ENCODE measurements at places on chromosomes 5 and 9.

DNA sequence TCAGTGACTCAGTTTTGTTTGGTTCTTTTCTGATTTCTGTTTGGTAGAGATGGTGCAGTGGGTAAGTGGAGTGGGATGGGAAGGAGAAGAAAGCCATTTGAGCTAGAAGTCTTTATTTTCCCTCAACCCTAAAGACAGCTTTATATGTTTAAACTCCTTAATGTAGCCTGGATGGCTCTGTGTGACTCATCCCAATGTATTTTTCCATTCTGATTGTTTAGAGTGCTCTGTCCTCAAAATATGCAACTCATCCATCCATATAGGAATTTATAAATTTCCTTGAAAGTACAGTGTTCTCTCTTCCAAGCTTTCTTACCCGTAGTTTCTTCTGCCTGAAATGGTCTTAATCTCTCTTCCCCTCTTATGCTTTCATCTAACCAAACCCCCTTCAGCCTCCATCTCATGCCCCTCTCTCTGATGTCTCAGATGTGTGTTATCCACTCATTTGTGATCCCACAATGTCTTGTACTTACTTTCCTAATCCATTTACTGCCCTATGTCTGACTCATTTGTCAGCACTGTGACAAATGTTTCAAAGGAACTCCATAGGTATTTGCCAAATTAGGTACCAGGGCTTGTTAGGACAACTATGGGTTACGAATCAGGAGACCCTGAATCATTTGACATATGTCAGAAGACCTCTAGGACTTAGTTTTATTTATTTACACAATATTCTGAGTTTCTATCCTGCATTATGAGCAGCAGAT lies 217.5 kb upstream of the SGCD start:
- no peaks in the 10 kb centered on the region for H3K4me1 ChIP-seq
- H3K27ac ChIP-seq: no peak overlapping the region
- no peak for DNase-seq
- peaks cover 10% of the 10 kb centered on the region for H3K27me3 ChIP-seq

- peaks cover 3% of the 10 kb centered on the region for H3K4me1 ChIP-seq
- H3K36me3 ChIP-seq: no peaks in the 10 kb centered on the region
- H3K27ac ChIP-seq: no peak overlapping the region
- H3K4me3 ChIP-seq: no peak overlapping the region
These were observed 7.9 kb downstream of the CYSTM1 start for GRCh38 chr5:140182803-140183367.

DNA sequence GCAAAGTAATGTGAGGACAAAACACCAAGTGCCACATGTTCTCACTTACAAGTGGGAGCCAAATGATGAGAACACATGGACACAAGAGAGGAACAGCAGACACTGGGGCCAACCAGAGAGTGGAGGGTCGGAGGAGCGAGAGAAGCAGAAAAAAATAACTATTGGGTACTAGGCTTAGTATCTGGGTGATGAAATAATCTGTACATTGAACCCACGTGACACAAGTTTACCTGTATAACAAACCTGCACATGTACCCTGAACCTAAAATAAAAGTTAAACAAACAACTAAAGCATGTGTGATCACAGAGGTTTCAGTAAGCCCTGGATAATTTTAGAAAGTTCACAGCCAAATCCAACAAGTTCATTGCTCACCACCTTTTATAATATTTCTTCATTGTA lies 160.1 kb downstream of the TENT4A start:
- H3K36me3 ChIP-seq: no peaks in the 10 kb centered on the region
- H3K4me3 ChIP-seq: no peak overlapping the region
- H3K27me3 ChIP-seq: peaks cover 6% of the 10 kb centered on the region

DNA sequence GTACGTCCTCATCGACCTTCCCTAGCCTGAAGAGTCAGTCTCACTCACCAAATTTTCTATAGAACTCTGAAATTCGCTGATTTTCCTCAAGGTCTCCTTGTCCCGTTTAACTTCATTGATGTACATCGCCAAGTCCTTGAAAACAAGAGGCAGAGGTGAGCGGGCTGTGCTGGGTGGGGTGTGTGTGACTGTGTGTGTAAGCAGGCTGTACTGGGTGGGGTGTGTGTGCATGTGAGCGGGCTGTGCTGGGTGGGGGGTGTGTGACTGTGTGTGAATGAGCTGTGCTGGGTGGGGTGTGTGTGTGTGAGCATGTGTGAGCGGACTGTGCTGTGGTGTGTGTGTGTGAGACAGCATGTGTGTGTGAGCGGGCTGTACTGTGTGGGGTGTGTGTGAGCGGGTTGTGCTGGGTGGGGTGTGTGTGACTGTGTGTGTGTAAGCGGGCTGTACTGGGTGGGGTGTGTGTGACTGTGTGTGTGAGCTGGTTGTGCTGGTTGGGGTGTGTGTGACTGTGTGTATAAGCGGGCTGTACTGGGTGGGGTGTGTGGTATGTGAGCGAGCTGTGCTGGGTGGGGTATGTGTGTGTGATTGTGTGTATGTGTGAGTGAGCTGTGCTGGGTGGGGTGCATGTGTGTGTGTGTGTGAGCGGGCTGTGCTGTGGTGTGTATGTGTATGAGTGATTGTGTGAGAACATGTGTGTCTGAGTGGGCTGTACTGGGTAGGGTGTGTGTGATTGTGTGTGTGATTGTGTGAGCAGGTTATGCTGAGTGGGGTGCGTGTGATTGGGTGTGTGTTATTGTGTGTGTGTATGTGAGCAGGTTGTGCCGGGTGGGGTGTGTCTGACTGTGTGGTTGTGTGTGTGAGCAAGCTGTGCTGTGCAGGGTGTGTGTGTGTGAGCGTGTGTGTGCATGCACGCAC lies 53.8 kb upstream of the SARDH start:
- no peak overlapping the region for H3K27ac ChIP-seq
- no peak overlapping the region for H3K4me3 ChIP-seq
- H3K27me3 ChIP-seq: peaks cover 4% of the 10 kb centered on the region
- no peak for DNase-seq

DNA sequence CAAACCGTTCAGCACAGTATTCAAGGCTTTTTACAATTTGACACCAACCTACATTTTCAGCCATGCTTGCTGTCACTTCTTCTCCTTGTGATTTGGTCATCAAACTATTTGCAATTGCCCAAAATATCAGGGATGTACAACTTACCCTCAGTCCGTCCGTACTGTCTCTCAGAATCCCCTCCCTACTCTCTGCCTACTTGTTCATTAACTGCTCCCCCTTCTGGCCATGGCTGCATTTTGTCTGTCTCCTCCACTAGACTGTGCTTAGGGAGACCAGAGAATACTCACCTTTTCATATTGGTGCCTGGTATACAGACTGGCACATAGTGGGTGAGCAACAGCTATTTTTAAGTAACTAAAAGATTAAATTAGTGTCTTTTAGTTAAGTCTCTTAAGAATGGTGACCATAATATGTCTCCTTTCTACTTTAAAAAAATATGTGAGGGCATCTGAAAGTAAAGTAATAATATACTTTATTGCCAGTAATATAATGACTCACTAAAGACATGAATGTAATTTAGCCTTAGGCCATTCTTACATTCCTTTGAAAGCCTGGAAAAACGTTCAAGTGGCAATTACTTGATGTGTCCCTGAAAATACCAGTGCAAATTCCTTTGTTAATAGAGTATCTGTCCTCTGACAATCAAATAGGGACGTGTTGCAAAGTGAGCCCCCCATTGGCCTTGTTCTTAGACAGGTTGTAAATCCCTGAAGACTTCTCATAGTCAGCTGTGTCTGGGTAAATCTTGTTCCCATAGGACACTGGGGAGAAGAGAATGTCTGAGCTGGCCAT lies 27.8 kb downstream of the PRLR start:
- H3K27ac ChIP-seq: no peak overlapping the region
- H3K36me3 ChIP-seq: no peaks in the 10 kb centered on the region
- DNase-seq: no peak
- H3K4me1 ChIP-seq: peaks cover 2% of the 10 kb centered on the region

GRCh38 chr9:9819886-9820285 lies 792.9 kb downstream of the PTPRD start:
- H3K27ac ChIP-seq: no peak overlapping the region
- H3K4me1 ChIP-seq: no peaks in the 10 kb centered on the region
- no peak for DNase-seq
- no peaks in the 10 kb centered on the region for H3K27me3 ChIP-seq
- H3K36me3 ChIP-seq: no peaks in the 10 kb centered on the region
- H3K4me3 ChIP-seq: no peak overlapping the region

DNA sequence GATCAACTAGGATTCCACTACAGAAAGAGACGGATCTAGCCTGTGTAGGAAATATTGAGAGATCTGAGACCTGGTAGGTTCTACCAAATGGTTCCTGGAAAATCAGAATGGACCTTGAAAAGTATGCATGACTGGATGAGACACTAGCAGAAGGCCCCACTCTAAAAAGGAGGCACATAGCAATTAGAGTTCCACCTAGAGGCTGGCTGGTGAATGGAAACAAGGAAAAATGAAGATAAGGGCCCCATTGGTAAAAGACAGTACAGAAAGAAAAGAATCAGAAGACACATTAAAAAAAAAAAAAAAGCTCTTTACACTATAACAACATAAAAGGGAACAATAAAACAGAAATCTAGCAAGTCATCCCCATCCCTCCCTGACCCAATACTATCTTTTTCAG lies 518.5 kb downstream of the NR2F1-AS1 start:
- H3K27me3 ChIP-seq: no peaks in the 10 kb centered on the region
- H3K36me3 ChIP-seq: no peaks in the 10 kb centered on the region
- H3K27ac ChIP-seq: no peak overlapping the region
- DNase-seq: no peak

GRCh38 chr5:112549127-112549526 lies 130.1 kb upstream of the EPB41L4A start:
- no peak overlapping the region for H3K4me3 ChIP-seq
- H3K27ac ChIP-seq: no peak overlapping the region
- H3K36me3 ChIP-seq: no peaks in the 10 kb centered on the region

DNA sequence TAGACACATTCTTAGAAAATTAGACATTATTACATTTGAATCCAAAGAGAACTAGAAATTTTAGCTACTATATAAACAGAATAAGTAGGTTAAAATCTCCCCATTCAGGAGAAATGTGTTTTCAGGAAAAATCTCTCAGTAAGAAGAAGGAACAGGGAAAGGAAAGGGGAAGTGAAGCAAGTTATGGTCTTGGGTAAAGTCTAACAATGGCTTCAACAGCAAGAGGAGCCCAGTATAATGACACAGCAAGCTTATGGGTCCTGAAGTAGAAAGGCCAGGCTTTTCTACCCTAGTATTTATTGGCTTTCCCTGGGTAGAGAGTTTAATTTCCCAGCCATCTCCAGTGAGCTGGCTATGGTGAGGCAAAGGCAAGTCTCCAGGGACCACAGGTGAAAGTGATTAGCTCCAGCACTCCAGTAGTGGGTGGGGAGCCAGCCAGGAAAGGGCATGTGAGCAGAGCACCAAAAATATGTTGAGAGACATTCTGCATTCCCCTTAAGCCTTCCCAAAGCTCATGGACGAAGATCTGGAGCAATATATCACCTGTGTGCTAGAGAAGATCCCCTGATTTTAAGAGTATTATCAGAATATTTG lies 981.7 kb downstream of the NR2F1-AS1 start:
- H3K4me1 ChIP-seq: no peaks in the 10 kb centered on the region
- H3K36me3 ChIP-seq: no peaks in the 10 kb centered on the region
- H3K27me3 ChIP-seq: no peaks in the 10 kb centered on the region
- DNase-seq: no peak
- no peak overlapping the region for H3K4me3 ChIP-seq
- H3K27ac ChIP-seq: no peak overlapping the region

DNA sequence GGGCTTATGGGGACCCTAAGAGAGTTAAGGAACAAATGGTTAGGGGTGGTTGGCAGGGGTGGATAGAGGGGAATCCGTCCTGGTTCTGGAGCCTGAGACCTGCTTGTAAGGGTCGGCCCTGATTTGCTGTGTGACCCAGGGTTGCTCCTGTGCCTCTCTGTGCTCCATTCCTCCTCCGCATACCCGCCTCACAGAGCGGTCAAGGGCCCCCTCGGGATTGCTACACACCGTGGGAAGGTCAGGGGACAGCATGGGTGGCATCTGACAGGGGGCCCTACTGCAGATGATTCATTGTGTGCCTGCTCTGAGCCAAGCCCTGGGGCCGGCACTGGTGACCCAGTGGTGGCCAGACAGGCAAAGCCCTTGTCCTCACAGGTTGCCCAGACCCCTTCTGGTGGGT lies 162.3 kb downstream of the GAPVD1 start:
- H3K4me3 ChIP-seq: no peak overlapping the region
- no peaks in the 10 kb centered on the region for H3K36me3 ChIP-seq
- DNase-seq: no peak
- no peaks in the 10 kb centered on the region for H3K27me3 ChIP-seq
- H3K4me1 ChIP-seq: no peaks in the 10 kb centered on the region

DNA sequence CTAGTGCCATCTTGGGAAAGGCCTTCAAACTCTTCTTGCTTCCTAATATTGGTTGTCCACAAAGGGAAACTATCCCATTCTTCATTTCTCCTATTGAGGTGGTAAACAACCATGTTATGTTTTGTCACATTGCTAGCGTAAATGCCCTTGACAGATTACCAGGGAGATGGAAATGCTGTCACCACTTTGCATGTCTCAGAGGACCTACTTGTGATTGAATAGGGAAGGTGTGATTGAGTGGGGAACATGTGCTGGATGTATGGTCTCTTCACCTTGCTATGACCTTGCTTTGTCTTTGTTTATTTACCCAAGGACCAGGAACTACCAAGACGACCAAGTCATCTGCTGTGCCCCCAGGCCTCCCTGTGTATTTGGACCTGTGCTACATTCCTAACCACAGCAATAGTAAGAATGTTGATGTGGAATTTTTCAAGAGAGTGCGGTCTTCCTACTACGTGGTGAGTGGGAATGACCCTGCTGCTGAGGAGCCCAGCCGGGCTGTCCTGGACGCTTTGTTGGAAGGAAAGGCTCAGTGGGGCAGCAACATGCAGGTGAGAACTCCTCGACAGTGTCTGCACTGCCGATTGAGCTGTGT lies 96.1 kb downstream of the MAP1B start:
- H3K4me1 ChIP-seq: no peaks in the 10 kb centered on the region
- H3K4me3 ChIP-seq: no peak overlapping the region
- H3K36me3 ChIP-seq: no peaks in the 10 kb centered on the region
- peaks cover 5% of the 10 kb centered on the region for H3K27me3 ChIP-seq
- no peak for DNase-seq
